Activated CD4-positive, alpha-beta T cell treated with anti-CD3 and anti-CD28 coated beads for 1 hour (primary cell): ENCODE measurements at places on chromosomes 3 and 15.

- no peak for DNase-seq
Observed at GRCh38 chr3:176183181-176183580, 1014.1 kb downstream of the TBL1XR1 start.

DNA sequence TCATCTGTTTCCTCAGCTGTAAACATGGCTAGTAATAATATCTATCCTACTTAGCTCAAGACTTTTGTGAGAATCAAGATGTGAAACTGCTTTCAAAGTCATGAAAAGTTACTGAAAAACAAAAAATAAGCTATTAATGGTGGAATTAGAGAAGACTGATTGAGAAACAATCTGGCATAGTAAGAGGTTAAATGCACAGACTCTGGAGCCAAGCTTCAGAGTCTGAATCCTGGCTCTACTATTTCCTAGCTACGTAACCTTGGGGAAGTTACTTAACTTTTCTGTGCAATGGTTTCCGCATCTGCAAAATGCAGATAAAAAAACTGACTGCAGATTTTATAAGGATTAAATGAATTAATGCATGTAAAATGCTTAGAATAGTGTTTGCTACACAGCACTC lies 28.8 kb downstream of the LRRFIP2 start:
- DNase-seq, result no peak

- peak; percentile 3 for DNase-seq
Observed at GRCh38 chr3:127679534-127680145, 6.9 kb downstream of the ABTB1 start.

DNA sequence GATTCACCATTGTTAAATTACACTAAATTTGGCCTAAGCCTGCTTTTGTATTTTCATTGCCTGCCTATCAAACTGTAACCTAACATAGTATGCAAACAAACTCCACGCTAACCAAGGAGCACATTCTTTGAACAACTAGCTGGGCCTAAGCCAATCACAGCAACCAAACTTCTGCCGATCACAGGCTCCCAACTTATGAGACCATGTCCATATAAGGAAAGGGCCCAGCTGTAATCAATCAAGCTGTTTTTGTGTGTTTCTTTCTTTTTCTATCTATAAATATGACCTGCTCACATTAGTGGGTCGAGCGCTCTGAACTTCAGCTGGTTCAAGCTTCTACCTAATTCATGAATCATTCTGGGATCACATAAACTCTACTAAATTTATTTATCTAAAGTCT lies 473.6 kb downstream of the SI start:
- no peak for DNase-seq

- DNase-seq, result no peak
Observed at GRCh38 chr3:13827256-13827655, 52.6 kb downstream of the WNT7A start.
